ENCODE measurements at places on chromosomes 3 and 15.

DNA sequence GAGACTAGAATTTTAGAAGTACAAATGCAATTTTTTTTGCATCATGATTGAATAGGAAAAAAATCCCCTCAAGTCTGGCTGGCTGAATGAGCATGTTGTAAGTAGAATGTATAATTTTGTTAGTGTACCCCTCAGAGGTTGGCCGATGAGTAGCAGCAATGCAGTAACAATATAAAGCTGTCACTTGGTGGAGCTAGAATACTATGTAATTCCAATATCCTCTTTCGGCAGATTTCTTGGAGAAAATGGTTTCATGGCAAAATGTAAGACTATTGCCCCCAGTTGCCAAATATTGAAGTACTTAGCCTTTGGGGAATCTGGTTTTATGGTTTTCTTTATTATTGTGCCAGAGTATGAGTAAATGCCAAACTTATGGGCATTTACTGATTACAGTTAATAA lies 39.8 kb upstream of the SGO1 start:
- no peak for DNase-seq

- DNase-seq = no peak
These were observed 106.1 kb upstream of the COL8A1 start for GRCh38 chr3:99532246-99532645.

DNA sequence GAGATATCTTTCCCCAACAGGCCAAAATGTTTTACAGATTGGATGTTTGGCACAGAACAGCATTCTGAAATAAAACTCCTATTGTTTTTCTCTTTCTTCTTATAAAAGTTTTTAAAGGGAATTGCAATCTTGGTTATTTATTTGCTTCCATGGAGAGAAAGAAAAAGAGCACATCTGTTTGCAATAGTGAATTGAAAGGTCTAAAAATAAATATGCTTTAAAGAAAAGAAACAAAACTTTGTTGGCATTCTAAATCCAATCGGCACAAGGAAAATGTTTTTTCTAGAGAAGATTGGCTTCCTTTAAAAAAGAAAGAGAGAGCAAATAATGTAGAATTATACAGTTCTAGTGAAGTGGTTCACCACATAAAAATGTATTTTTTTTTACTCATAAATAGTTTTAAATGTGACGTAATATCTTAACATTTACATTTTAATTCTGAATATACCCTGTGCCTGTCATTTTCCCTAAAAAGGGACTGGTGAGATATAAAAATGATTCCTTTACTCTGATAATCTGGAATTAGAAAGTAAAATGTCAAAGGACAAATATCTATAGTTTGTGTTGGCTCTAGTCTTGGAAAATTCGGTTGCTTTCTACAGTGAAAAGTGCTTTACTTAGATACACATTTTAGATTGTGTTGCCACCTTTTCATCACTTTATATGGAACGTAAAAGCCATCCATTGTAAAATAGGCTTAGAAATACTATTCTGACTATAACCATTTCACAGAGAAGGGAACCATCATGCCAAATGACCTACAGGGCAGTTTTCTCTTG lies 257.4 kb upstream of the CBLB start:
- no peak for DNase-seq

- peak; percentile 83 for DNase-seq
These were observed 12.9 kb downstream of the CD276 start for GRCh38 chr15:73697033-73697467.

DNA sequence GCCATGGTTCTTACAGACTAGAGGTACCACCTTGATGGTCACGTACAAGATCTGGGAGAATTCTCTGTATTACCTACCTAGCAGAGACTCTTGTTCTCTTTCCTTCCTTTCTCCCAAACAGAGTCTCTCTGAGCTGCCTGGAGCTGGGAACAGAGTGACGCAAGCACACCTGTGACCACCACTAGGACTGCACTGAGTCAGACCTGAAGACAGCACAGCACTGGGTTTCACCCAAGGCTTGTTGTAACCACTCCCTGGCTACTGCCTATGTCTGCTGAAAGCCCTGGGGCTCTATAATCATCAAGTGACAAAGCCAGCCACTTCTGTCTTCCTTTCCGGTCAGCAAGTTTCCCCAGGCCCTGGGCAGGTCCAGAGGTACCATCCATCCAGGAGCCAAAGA lies 293.3 kb upstream of the CNTN4 start:
- DNase-seq = no peak

DNA sequence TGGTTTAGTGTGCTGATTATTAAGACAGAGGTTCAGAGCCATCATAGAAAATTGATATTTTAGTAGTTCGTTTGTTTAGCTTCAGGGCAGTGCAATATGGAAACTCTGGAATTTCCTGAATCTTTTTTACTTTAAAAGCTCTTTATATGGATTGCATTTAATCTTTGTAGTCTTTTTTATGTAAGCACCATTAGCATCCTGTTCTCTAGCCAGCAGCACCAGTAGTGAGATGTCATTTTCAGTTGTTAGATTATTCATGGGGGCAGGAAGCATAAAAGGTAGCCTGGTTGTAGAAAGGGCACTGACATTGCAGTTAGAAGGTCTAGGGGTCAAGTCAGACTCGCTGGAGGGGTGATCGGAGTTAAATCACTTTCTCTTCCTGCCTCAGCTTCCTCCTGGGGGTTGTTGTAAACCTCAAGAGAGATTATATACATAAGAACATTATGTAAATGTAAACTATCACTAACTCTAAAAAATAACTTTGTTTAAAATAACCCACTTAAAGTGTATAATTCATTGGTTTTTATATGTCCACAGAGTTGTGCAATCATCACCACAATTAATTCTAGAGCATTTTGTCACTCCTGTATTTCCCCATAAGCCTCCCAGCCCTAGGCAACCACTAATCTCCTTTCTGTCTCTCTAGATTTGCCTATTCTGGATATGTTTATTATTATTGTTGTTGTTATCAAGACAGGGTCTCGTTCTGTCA lies 31.4 kb upstream of the ITPKA start:
- no peak for DNase-seq

- no peak for DNase-seq
These were observed 29.1 kb downstream of the CADM2 start for GRCh38 chr3:84987706-84988504.

- no peak for DNase-seq
These were observed 47.2 kb downstream of the MEIS2 start for GRCh38 chr15:37053166-37053565.

GRCh38 chr3:38628835-38629234 lies 20.7 kb downstream of the SCN5A start:
- DNase-seq = no peak

GRCh38 chr3:180409883-180410282 lies 192.1 kb upstream of the TTC14 start:
- DNase-seq = no peak

- DNase-seq = no peak
These were observed 514.1 kb downstream of the MAGI1 start for GRCh38 chr3:65524584-65524983.

DNA sequence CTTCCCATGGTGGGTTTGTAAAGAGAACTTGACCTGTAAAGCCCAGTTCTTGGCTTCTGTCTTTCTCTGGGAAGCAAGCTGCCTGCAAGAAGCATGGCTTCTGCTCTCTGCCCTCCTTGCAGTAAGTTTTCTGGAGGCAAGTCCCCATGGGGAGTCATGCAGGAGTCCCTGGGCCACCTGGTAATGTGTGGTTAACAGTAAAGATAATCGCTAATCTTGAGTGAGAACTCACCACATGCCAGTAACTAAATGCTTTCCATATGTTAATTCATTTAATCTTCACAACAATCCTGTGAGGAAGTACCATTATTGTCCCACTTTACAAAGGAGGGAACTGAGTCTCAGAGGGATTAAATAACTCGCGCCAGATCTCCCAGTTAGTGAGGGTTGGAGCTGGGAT lies 4.2 kb downstream of the CAPN3 start:
- DNase-seq = no peak

DNA sequence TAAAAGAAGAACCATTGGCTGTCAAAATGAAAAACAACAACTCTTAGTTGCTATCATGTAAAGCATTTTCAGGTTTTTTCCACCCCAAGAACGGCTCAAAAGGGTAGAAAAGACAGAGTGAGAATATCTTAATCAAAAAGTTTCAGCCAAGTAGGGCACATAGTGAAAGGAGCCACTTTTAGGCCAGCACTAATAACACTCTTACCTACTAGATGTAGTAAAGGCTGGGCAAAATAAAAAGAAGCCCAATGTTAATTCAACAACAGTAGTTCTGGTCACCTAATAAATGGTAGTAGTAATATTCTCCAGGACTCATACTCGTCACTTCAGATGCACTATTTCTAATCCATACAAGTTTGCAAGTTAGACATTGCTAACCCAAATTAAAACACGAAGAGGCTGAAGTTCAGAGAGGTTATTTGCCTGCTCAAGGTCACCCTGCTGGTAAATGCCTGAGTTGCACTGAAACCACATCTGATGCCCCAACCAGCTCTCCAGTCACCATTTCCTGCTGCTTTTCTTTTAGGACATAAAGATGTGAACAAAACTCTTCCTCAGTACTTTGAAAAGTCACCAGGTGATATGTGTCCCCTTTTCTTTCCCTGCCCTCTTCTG lies 7.5 kb downstream of the GOLIM4 start:
- DNase-seq = no peak

- DNase-seq = no peak
These were observed 2.9 kb upstream of the PRRT3 start for GRCh38 chr3:9955067-9955502.

DNA sequence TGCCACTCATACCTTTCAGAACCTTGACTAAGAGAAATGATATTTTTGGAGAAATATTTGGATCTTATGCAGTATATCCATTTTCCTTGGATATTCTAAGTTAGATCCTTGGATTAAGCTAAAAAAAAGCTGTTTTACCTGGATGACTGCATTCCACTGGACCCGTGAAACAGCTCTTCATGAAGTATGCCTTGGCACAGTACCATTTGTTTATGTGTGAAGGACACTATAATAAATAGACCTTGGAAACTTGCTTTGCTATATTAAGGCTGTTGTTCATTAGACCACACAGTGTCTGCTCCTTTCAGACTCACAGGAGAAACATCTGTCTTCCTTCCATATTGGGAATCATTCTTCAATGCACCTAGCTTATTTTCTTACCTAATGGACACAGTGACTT lies 651.0 kb upstream of the TGFBR2 start:
- DNase-seq = no peak

GRCh38 chr15:90481023-90481422 lies 48.7 kb upstream of the CRTC3 start:
- DNase-seq = no peak

DNA sequence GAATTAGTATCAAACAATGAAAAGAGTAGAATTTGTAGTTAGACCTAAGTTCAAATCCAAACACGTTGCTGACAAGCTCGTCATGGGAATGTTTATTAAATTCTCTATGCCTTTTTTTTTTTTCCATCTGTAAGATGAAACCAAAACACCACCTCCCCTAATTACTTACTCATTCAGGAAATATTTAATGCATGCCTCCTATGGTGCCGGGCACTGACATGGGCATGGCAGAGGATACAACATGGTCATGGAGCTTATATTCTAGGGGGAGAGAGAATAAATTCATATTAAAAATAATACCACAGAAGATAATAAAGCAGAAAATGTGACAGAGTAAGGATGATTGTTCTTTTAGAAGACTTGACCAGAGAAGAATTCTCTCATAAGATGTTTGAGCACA lies 215.8 kb downstream of the RYR3 start:
- no peak for DNase-seq

DNA sequence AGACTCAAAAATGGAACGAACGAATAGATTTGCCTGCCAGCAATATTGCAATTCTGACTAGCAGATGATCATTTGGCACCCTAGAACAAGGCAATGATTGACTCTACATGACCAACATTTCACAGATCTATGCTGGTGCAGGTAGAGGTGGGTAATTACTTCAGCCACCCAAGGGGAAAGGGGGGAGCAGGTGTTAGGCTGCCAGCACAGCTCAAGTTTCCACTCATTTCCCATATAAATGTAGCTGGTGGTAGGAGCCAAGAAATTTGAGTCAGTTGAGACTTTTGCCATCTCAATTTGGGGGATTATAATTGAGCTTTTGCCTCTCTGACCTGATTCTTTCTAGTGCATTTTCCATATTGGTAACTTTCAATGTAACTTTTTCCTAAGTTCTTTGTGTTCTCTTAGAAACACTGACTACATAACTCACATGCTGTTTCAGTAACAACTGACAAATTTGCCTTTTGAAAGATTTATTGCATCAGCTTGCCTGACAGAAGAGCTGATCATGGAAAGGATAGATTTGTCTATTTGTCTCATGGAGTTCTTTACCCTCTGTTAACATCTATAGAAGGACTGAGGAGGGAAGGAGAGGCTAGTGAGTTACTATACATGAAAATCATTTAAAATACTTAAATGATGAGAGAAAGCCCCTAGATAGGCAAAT lies 902.5 kb downstream of the ZPLD1 start:
- no peak for DNase-seq

GRCh38 chr3:37810848-37811247 lies 50.8 kb upstream of the CTDSPL start:
- no peak for DNase-seq

DNA sequence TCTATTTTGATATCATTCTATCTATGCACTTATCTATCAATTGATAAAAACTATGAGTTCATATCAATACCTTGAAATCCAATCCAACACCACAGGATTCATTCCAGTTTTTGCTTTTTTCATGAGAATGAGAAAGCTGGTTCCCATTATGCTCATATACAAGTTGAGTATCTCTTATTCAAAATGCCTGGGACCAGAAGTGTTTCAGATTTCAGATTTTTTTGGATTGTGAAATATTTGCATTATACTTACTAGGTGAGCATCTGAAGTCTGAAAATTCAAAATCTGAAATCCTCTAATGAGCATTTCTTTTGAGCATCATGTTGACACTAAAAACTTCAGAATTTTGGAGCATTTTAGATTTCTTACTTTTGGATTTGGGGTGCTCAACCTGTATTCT lies 67.8 kb upstream of the DCBLD2 start:
- no peak for DNase-seq

DNA sequence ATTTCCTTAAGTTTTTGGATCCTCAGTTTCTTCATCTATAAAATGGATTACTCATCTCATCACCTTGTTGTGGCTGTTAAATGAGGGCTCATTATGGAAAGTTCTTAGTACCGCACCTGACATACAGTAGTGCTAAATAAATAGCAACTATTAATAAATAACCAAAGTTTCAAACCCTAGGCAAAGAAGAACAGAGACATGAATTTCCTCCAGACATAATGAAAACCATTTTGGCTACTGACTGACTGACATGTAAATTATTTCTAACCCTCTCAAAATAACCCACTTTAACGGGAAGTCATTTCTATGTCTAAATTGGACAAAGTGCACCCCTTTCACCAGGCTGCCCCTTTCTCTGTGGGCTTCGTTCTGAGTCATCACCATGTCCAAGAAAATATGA lies 17.4 kb upstream of the KLHL6 start:
- DNase-seq = no peak

DNA sequence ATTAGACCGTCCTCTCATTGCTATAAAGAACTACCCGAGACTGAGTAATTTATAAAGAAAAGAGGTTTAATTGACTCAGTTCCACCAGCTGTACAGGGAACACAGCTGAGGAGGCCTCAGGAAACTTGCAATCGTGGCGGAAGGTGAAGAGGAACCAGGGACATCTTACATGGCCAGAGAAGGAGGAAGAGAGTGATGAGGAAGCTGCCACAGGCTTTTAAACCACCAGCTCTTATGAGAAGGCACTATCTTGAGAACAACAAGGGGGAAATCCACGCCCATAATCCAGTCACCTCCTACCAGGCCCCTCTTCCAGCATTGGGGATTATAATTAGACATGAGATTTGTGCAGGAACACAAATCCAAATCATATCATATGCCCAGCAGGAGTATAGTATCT lies 138.5 kb downstream of the ALCAM start:
- DNase-seq = no peak

GRCh38 chr3:38039101-38039898 lies at the start of gene DLEC1:
TSS of gene DLEC1 (plus strand) at chr3:38039208. CDS start at chr3:38039226, 18 bp downstream.
- DNase-seq = peak; percentile 87
